ENCODE measurements at places on chromosomes 4 and X.

- DNase-seq, result no peak
These were observed 9.3 kb upstream of the ALG13 start for GRCh38 chrX:111671668-111672067.

GRCh38 chr4:98653890-98654867 lies 4.2 kb downstream of the TSPAN5 start:
- DNase-seq, result no peak

- no peak for DNase-seq
These were observed 27.1 kb upstream of the IGFBP7 start for GRCh38 chr4:57137261-57137660.

GRCh38 chrX:39840133-39840532 lies 257.6 kb downstream of the BCOR start:
- DNase-seq, result no peak

- DNase-seq, result no peak
These were observed 24.8 kb upstream of the CRMP1 start for GRCh38 chr4:5917672-5918071.

DNA sequence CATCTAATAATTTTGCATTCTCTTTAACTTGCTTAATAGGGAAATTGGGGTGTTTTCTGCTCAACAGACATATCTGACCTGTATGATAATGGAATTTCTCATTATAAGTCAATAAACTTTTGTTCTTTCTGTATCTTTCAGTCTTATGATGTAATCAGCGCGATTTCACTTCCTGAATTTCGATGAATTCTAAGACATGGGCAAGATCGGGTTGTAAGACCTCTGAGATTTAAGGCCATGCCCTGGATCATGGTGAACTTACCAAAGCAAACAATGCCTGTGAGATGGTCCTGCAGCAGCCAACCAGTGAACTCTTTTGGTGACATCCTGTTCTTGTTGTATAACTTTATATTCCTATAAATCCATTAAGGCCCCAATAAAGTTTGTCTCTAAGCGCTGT lies 88.1 kb downstream of the NBDY start:
- DNase-seq, result no peak

DNA sequence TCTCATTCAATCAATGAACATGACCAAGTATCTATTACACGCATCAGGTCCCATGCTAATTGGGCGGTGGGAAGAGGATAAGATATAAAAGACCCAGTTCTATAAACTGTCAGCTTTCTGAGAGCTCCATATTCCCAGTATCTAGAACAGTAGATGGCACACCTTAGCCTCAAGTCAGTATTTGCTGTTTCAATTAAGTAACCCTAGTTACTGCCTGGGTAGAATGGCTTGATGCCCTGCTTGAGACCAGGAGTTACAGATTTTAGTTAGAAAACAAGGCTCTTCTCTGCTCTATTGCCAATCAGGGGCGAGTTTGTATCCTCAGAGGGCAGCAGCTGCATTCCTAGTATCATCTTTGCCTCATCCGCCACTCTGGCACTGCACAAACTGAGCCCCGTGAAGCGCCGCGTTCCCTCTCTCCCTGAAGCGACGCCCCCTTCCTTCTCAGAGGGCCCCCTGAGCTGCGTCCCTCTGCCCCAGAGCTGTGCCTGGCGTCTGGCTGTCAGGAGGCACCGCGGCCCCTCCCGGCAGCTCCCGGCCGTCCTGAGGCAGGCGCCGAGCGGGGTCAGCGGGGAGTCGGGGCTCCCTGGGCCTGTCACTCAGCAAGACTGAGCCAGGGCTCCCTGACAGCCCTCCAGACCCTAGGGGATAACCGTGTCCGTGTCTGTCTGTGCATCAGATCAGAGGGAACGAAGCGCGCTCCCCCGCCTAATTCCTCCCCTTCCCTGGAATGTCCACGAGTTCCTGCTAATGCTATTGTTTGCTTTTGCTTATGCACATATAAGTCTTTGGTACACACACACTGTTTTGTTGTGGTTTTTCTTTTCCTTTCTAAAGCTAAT lies 212.4 kb upstream of the TTC29 start:
- DNase-seq, result no peak

DNA sequence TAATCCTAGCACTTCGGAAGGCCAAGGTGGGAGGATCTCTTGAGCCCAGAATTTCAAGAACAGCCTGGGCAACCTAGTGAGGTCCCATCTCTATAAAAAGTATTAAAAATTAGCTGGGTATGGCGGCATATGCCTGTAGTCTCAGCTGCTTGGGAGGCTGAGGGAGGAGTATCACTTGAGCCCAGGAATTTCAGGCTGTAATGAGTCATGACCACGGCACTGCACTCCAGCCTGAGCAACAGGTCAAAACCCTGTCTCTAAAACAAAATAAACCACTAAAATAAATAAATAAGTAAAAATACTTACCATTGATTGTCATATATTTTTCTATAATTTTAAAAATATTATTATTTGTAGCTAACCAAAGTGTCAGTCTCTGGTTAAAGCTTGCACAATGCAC lies 315.6 kb upstream of the SMIM31 start:
- no peak for DNase-seq

- no peak for DNase-seq
These were observed 119.7 kb downstream of the CHRNA9 start for GRCh38 chr4:40454816-40455215.

- DNase-seq, result no peak
These were observed 41.3 kb upstream of the VCX start for GRCh38 chrX:7801711-7802110.

GRCh38 chr4:188168726-188169373 lies 29.6 kb downstream of the TRIML1 start:
- DNase-seq, result no peak

DNA sequence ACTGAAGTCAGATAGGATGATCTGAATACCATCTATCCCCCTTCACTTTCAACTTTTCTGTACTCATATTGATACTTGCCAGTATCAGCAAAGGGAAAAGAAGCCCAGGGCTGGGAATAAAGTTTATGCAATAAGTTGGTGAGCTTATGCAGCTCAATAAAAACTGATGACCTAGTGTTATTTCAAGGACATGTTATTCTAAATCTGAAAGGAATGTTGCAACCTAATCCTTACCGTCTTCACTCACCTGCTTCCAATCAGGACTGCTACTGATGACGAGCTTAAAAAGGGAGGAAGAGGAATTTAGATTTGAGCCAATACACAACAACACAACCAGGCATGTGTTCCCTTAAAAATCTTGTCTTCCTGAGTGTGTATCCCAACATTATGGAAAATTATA lies 419.9 kb downstream of the SPRY1 start:
- no peak for DNase-seq

GRCh38 chrX:39504850-39505259 lies 592.9 kb downstream of the BCOR start:
- no peak for DNase-seq

DNA sequence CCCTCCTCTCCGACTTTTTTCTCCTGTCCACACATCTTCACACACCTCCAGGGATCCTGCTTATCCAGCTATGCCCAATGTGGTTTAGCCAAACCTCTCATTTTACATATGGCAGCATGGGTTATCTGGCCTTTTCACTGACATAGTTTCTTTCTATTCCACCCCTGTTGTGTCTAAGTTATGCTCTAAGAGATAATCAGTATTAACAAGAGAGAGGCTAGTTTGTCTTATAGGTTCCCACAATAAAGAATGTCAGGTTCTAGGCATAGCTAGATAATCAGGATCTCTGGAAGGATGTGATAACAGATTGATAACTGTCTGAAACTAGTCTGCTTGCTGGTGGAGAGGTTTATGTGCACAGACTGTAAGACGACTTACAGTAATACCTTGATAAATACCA lies 7.7 kb upstream of the GALNT7 start:
- DNase-seq, result no peak

DNA sequence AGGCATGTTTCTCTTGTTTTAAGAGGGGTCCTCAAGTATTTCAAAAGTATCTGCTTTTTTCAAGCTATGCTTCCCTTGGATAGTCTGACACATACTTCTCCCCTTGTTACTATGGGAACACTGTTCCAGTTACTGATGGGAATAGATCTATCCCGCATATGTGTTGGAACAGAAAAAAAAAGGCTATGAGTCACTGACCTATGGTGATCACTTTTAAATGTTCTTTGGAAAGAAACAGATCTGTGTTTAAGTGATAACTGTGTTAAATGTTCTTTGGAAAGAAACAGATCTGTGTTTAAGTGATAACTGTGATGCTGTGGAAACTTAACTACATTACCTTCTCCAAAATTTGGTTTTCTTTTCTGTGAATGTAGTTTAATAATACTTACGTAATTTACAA lies 303.2 kb downstream of the TEX13C start:
- no peak for DNase-seq

DNA sequence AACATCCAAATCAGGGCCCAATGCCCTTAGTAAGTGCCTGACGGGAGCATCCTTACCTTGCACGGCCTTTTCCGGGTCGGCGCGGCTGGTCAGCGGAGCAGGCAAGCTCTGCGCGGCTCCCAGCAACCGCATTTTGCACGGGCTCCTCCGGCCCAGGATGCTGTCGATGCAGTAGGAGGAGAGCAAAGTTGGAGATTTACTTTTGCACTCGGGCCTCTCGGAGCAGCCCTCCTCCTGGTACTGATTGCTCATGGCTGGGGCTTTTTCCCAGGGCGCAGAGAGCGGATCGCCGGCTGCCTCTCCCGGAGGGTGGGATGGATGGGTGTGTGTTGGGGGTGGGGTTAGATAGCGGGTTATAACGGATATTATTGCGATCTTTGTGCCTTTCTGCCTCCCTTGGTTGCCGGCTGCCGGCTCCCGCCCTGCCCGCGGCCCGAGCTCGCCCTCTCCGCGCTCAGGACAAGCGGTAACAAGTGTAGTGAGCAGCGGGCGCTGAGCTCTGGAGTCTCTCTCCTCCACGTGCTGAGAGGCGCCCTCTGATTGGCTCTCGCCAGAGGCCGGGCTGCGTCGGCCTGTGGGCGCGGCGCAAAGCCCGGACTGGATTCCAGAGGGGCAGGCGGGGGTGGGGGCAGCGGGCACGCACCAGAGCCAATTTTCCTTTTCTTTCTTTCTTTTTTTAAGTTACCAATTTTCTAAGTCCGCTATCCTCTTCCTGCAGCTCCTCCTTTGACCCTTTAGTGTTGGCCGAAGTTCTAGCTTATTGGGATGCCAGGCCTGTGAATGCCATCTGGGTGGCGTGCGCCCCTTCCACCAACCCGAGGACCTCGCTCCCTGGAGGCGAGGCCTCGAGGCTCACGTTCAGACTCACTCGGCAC lies at the start of gene ARX:
Gene ARX, minus strand, starts transcription at position 480 of the 875 bp plus-strand sequence. Its CDS starts 228 bp downstream, at position 252.
- no peak for DNase-seq

DNA sequence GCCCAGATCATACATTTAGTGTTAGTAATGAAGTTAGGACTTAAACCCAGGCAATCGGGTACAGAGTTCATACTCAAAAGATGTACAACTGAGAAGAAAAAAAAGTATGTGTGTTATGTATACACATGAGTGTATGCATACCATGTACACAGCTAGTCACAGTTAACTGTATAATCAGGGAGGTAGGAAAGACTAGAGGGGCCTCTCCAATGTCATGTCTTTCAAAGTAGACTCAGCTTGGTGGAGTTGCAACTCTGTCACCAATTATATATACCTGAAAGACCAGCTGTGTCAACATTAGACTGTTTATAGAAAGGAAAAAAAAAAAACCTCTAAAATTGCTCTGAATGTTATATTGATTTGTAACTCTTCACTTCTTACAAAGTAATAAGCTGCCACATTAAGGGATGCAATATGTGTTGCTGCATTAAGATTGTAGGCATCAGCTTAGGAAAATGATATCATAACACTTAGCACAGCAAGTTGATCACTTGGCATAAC lies 167.5 kb downstream of the DCTD start:
- no peak for DNase-seq

- no peak for DNase-seq
These were observed 11.6 kb upstream of the SCD5 start for GRCh38 chr4:82810176-82810575.

GRCh38 chrX:74450803-74451449 lies 29.6 kb downstream of the SLC16A2 start:
- no peak for DNase-seq

- no peak for DNase-seq
These were observed 391.8 kb upstream of the EPHA5 start for GRCh38 chr4:66062044-66062443.

DNA sequence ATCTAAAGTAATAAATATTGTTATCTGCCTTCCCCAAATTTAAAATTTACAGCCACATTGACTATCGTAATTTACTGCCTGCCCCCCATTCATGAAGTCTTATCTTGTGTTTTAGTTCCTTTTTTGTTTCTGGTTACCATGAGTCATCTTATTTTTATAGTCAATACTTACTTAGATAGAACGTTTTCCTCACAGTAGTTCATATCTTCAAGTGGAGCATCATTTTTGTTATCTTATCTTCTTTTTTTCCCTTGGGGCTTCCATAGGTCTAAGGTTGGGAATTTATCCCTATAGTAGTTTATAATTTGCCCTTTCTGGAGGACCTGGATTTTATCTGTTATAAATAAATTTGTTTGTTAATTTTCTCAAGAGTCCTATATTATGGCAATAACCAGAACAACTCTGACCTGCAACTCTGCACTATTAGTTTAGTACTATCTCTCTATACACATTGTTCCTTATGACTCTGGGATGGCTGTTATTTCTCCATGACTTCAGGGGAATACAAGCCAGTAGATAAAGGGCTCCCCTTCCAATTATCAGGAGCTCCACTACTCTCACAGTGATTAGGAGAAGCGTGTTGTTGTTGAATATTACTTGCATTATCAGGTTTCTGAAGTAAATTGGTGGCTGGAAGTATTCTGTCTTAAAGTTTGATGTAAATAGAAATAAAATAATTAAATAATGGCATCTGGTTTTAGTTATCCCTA lies 330.6 kb downstream of the GALNTL6 start:
- no peak for DNase-seq

GRCh38 chr4:36255577-36255976 lies 11.3 kb upstream of the ARAP2 start:
- peak; percentile 61 for DNase-seq

- DNase-seq, result no peak
These were observed 132.8 kb upstream of the MAGEB16 start for GRCh38 chrX:35665311-35665710.

DNA sequence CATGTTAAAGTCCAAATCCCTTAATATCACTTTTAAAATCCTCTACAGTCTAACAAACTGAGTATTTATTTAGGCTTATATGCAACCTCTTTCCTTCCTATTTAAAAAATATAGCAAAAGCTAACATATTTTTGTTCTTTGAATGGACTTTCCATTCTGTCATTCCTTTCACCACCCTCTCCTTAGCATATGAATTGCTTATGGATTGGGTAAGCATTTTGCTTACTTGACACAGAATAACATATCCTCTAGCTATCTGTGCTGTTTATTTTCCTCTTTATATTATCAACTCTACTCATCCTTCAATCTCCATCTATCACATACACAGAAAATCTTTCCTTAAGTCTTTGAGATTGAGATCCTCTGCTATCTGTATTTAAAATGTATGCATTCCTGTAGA lies 206.1 kb upstream of the NEIL3 start:
- DNase-seq, result no peak

DNA sequence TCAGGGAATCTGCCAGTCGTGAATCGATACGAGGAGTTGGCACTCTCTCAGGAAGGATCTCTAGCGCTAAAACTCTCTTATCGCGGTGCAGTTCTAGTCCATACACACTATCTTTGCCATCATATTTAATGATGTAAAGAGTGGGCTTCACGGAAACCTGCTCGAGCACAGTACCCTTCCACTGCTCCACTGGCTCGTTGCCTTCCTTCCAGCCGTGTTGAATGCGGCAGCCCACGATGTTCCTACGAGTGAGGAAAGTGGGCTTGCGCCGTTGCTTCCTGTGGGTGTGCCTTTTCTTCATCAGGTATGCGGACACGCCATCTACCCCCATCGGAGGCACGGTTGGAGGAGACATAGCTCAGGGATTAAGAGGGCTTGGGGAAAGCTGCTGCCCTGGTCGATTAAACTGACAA lies 661 bp downstream of the SPIN4 start:
- no peak for DNase-seq
